ENCODE measurements at places on chromosomes 3 and 15.

- DNase-seq = no peak
Measured at GRCh38 chr15:99408236-99409096, 157.2 kb downstream of the LRRC28 start.

GRCh38 chr3:183907176-183907575 is 22.5 kb upstream of the PARL start:
- DNase-seq = no peak

GRCh38 chr3:30539772-30540171 is 66.6 kb upstream of the TGFBR2 start:
- no peak for DNase-seq

DNA sequence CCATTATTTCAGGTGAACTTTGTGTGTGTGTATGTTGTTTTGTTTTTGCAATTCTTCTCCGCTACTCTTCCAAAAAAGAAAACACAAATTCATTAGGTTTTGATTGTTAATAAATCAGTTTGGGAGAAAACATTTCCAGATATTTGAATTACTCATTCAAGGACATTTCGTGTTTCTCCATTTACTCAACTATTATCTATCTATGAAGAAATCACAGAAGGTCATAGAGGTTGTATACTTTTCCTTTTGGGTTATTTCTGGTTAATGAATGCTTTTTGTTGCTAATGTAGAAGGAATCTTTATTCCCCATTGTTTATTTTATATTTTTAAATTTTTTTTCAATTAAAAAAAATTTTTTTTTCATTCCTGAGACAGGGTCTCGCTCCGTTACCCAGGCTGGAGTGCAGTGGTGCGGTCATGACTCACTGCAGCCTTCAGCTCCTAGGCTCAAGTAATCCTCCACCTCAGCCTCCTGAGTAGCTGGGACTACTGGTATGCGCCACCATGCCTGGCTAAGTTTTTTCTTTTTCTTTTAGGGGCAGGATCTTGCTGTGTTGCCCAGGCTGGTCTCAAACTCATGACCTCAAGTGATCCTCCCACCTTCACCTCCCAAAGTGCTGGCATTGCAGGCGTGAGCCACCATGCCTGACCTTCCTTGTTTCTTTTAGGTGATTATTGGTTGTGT is 28.4 kb downstream of the IGF1R start:
- no peak for DNase-seq

GRCh38 chr3:165918657-165918979 is 81.4 kb upstream of the BCHE start:
- DNase-seq = no peak
